Fibroblast of the aortic adventitia (primary cell): ENCODE measurements at places on chromosomes 3 and 15. TPM values are rescaled to one million over a fixed set of nuclear protein-coding genes. Genes with fewer than 3 reads are reported as not detected.

The HCN4 gene
- total RNA-seq, result not detected in 2 replicates

The APOD gene
- 2.9 and 33.3 TPM in 2 replicates for total RNA-seq

The CLSTN2 gene
- total RNA-seq, result 0.82 and 3.2 TPM in 2 replicates

The AADACL2 gene
- 0.90 TPM in 1 of 2 replicates, not detected in the other for total RNA-seq

The SUCNR1 gene
- total RNA-seq, result 0.25 and 4.5 TPM in 2 replicates
